Transverse colon (tissue), 4 donors: ENCODE measurements at places on chromosomes 4 and X. TPM values are rescaled to one million over a fixed set of nuclear protein-coding genes. Genes with fewer than 3 reads are reported as not detected.

TSPAN7 gene
- total RNA-seq, result 111 TPM

- H3K27ac ChIP-seq, result no peak overlapping the region
- no peak overlapping the region for H3K4me3 ChIP-seq
- no peaks in the 10 kb centered on the region for H3K27me3 ChIP-seq
- no peak for DNase-seq
Observed at GRCh38 chr4:182105416-182105815, 137.8 kb upstream of the TENM3 start.

DNA sequence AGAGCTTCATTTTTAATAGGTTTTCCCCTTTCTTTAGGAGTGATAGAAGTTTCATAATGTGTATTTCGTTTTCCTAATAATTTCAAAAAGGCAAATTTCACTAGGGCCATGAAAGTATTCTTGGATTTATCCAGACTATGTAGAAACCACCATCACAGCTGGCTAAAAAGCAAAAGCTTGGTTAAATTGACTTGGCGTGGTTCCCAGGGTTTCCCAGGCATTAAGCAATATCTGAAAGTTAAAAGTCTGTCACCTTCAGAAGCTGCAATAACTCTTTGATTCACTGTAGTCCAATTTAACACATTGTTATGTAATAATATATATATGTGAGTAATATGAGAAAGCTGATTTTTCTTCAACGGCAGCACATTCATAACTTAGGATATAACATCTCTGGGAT, 38.3 kb downstream of the NDNF start:
- no peak overlapping the region for H3K4me3 ChIP-seq
- no peak for DNase-seq
- no peaks in the 10 kb centered on the region for H3K27me3 ChIP-seq
- H3K27ac ChIP-seq, result no peak overlapping the region

DNA sequence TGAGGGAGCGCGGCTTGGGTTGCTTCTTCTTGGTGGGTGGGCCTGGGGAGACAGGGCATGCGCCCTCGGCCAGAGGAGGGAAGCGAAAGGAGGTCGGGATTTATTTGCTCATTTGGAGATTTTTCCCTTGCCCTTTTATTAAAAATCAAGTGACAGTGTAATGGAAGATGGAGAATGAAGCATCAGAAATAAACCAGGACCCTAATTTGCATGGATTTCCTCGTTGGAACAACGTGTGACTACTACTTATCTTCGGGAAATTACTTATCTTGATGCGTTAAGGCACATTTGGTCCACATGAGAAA, 709 bp upstream of the CLOCK start:
- H3K27me3 ChIP-seq, result no peaks in the 10 kb centered on the region
- DNase-seq, result no peak
- peak overlapping the region; percentile 72 for H3K4me3 ChIP-seq
- H3K36me3 ChIP-seq, result no peaks in the 10 kb centered on the region

DNA sequence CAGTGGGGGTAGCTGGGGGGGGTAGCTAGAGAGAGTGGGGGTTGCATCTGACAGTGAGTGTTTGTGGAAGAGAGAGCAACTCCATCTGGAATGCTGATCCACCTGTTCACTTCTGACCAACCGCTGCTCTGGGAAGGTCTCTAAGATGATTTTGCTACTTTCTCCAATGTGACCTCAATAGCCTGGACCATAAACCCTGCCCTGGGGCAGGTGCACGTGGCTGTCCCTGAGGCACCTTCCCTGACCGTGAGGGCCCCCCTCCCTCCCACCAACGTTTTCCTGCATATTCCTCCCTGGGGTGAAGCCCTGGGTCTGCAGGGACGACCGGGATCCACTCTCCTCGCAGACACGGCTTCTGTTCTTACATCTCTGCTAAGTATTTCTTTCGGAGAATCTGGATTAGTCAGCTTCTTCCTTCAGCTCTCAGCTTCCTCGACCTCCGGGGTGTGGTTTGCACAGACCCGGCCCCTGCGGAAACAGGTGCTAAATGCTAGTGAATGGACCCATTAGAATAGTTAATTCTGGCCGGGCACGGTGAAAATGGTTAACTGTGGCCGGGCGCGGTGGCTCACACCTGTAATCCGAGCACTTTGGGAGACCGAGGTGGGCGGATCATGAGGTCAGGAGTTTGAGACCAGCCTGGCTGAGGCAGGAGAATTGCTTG, 21.4 kb upstream of the PLCXD1 start:
- H3K4me1 ChIP-seq, result no peaks in the 10 kb centered on the region
- no peak for DNase-seq
- H3K36me3 ChIP-seq, result no peaks in the 10 kb centered on the region
- H3K27me3 ChIP-seq, result peaks cover 3% of the 10 kb centered on the region
- H3K27ac ChIP-seq, result no peak overlapping the region

- H3K4me1 ChIP-seq, result no peaks in the 10 kb centered on the region
- no peak overlapping the region for H3K4me3 ChIP-seq
- no peaks in the 10 kb centered on the region for H3K27me3 ChIP-seq
- DNase-seq, result no peak
- H3K27ac ChIP-seq, result no peak overlapping the region
- H3K36me3 ChIP-seq, result no peaks in the 10 kb centered on the region
Observed at GRCh38 chr4:168057412-168057811, 34.9 kb upstream of the ANXA10 start.

DNA sequence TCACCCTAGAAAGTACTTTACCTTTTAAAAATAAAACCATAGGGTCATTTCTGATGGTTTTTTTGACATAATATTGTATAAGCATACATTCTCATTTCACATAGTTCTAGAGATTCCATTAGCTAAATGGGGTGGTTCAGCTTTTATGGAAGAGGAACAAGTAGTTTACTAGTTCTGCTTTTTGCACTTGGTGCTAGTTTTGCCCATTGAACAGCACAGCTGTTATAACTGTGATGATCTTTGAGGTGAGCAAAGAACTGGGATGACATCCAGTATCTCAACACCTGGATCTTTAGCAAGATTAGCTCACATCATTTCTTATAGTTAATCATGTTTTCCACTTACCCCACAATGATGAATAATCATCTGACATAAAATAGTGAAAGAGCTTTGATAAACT, 40.9 kb downstream of the MOB1B start:
- H3K4me3 ChIP-seq, result no peak overlapping the region
- DNase-seq, result no peak
- no peaks in the 10 kb centered on the region for H3K36me3 ChIP-seq
- H3K4me1 ChIP-seq, result no peaks in the 10 kb centered on the region
- H3K27me3 ChIP-seq, result no peaks in the 10 kb centered on the region

- H3K4me1 ChIP-seq, result no peaks in the 10 kb centered on the region
- no peak overlapping the region for H3K4me3 ChIP-seq
- H3K27me3 ChIP-seq, result no peaks in the 10 kb centered on the region
- H3K36me3 ChIP-seq, result no peaks in the 10 kb centered on the region
- no peak for DNase-seq
- H3K27ac ChIP-seq, result no peak overlapping the region
Observed at GRCh38 chrX:131764216-131764615, 220.3 kb downstream of the OR13H1 start.

DNA sequence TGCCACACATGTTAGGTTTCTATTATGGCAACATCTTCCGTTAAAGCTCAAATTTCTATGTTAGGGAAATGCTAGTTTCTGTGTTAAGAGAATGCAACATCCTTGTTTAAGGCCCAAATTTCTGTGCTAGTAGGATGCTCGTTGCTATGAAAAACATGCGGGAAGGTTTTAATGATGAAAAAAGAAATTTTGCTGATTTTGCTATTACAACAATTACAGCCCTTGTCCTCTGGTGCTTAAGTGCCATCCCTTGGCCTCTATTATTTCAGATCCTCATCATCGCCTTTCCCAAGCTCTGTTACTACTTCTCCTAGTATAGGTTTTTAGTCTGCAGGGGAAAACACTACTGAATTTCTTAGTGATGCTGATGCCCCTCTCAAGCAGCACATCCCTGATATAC, 412.6 kb upstream of the NDST3 start:
- no peaks in the 10 kb centered on the region for H3K27me3 ChIP-seq
- no peak overlapping the region for H3K27ac ChIP-seq

DNA sequence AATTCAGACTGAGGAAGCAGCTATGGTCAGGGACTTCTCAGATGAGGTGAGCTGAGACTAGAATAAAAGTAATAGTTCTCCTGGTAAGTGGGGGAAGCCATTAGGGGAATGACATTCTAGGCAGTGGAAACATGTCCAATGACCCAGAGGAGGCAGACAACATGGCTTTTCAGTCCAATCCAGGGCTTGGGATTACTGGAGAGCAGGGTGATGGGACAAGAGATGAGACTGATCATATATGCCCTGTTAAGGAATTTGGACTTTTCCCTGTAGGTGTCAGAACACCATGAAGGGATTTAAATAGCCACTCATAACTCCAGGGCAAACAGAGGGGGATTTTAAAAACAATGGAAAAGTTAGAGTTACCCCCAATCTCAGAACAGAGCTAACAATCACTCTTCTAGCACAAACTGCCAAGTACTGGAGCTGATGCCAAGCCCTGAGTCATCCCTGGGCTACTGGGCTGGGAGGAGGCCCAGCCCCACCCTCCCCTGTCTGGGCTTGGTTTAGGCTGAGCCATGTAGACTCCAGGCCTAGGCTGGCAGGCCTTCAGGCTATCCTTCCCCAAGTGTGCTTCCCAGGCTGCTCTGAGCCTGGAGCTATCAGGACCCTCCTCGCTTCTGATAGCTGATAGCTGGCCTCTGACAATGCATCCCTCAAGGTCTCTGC, 22.7 kb upstream of the MSN start:
- DNase-seq, result peak; percentile 76
- no peaks in the 10 kb centered on the region for H3K27me3 ChIP-seq
- no peaks in the 10 kb centered on the region for H3K36me3 ChIP-seq
- peak overlapping the region; percentile 19 for H3K27ac ChIP-seq

GRCh38 chrX:67787196-67787595, 243.4 kb downstream of the AR start:
- no peak overlapping the region for H3K4me3 ChIP-seq
- H3K4me1 ChIP-seq, result no peaks in the 10 kb centered on the region
- no peak overlapping the region for H3K27ac ChIP-seq
- no peak for DNase-seq
- no peaks in the 10 kb centered on the region for H3K27me3 ChIP-seq

DNA sequence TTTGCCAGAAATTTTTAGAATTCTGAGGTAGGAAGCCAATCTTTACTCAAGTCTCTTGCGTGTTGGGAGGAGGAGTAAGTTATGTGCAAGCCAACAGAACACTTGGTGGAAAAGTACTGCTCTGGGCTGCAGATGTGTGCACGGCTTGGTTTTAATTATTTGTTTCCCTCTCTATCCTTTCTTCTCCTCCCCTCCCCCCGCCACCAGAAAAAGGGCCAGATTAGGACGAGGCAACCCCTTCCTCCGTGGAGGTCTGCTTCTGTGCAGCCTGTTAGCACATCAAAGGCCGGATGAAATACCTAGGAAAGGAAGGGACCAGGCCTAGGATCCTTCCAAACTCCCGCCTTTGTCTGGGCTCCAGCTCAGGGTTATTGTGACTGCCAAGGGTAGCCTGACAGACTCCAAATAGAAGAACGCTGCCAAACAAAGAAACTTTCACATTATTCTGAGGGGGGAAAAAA, 1.0 kb upstream of the PGRMC1 start:
- H3K36me3 ChIP-seq, result no peaks in the 10 kb centered on the region
- H3K27me3 ChIP-seq, result no peaks in the 10 kb centered on the region
- H3K4me3 ChIP-seq, result no peak overlapping the region
- no peak for DNase-seq

DNA sequence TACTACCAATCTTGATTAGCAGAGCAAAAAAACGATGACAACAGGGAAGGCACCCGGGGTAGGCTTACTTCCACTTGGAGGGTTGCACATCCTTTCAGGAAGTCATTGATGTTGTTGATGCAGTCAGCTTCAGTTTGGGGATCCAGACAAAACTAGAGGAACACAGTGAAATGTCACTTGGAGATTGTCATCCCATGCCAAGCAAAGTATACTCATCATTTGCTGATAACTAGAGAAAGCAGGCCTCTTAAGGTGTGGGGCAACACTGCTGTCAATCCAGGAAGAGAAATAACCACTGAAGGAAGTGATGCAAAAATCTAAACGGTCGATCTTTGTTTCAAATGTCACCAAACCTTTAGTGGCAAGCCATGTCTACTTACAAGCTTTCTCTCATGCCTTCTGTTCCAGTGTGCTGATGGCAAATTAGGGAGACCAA, 1.4 kb downstream of the ARHGEF6 start:
- no peak overlapping the region for H3K4me3 ChIP-seq
- peak overlapping the region; percentile 53 for H3K27ac ChIP-seq
- H3K27me3 ChIP-seq, result no peaks in the 10 kb centered on the region
- peaks cover 4% of the 10 kb centered on the region for H3K4me1 ChIP-seq
- no peak for DNase-seq

DNA sequence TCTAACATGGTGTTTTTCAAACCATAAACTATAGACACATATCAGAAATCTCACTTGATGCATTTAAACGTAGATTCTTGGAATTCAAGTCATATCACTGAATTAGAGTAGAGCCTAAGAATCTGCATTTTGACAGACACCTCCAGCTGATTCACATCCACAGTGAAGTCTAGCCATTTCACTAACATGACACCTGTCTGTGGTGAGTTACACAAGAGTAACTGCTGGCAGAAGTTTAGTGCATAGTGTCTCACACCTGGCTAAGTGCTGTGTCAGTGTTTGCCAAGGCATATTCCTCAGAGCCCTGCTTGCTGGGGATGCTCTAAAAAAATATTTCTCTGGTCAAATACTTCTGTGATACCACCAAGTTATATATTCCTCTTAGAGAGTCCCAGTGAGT, 237.5 kb upstream of the DIAPH2 start:
- no peaks in the 10 kb centered on the region for H3K4me1 ChIP-seq
- no peak for DNase-seq
- no peaks in the 10 kb centered on the region for H3K27me3 ChIP-seq
- no peak overlapping the region for H3K4me3 ChIP-seq
- no peaks in the 10 kb centered on the region for H3K36me3 ChIP-seq
- no peak overlapping the region for H3K27ac ChIP-seq

GRCh38 chrX:16567681-16568080, 82.3 kb upstream of the S100G start:
- no peaks in the 10 kb centered on the region for H3K36me3 ChIP-seq
- H3K27me3 ChIP-seq, result no peaks in the 10 kb centered on the region
- H3K27ac ChIP-seq, result no peak overlapping the region
- H3K4me3 ChIP-seq, result no peak overlapping the region
- no peak for DNase-seq
- no peaks in the 10 kb centered on the region for H3K4me1 ChIP-seq

GRCh38 chrX:11724122-11725017, 33.7 kb upstream of the MSL3 start:
- no peaks in the 10 kb centered on the region for H3K4me1 ChIP-seq
- H3K4me3 ChIP-seq, result no peak overlapping the region
- H3K36me3 ChIP-seq, result no peaks in the 10 kb centered on the region
- H3K27me3 ChIP-seq, result no peaks in the 10 kb centered on the region
- H3K27ac ChIP-seq, result no peak overlapping the region

GRCh38 chrX:47218920-47219815, 687 bp downstream of the CDK16 start:
- DNase-seq, result peak; percentile 70
- H3K4me1 ChIP-seq, result peaks cover 26% of the 10 kb centered on the region
- H3K27ac ChIP-seq, result peak overlapping the region; percentile 99
- no peaks in the 10 kb centered on the region for H3K27me3 ChIP-seq
- no peaks in the 10 kb centered on the region for H3K36me3 ChIP-seq

DNA sequence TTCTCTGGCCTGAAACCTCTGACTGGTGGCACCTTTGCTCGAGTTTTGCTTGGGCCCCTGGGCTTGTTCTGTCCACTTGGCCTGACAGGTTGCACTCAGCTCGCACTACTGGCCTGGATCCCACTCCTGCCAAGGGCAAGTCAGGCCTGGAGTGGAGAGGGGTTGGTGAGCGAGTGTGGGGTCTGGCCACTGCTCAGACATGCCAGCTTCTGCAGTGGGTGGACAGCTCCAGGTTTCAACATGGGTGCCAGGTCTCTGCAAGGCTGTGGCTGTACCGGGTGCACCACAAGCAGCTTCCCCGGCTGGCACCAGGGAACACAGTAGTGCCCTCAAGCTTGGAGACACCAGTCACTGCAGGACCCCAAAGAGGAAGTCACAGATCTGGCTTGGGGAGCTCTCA, 91.6 kb upstream of the CXorf51A start:
- no peak overlapping the region for H3K27ac ChIP-seq
- DNase-seq, result no peak
- H3K36me3 ChIP-seq, result no peaks in the 10 kb centered on the region
- no peaks in the 10 kb centered on the region for H3K27me3 ChIP-seq
- no peaks in the 10 kb centered on the region for H3K4me1 ChIP-seq
